8988T (cell line): ENCODE measurements at places on chromosomes 7 and 10.
A peak's percentile ranks its signal among the peaks of the same experiment; 100 is the strongest.

GRCh38 chr10:33381451-33382215 lies 47.2 kb upstream of the NRP1 start:
- DNase-seq = no peak

DNA sequence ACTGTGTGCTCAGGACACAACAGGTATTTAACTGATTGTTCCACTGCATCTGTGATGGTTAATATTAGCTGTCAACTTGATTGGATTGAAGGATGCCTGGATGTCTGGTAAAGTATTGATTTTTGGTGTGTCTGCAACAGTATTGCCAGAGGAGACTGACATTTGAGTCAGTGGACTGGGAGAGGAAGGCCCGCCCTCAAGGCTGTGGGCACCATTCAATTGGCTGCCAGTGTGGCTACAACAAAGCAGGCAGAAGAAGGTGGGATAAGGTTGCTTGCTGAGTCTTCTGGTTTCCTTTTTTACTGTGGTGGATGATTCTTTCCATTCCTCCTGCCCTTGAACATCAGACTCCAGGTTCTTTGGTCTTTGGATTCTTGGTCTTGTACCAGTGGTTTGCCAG lies 137.1 kb upstream of the FAM13C start:
- DNase-seq = no peak

- peak; percentile 37 for DNase-seq
These were observed 106.7 kb downstream of the TNS3 start for GRCh38 chr7:47474937-47475879.

DNA sequence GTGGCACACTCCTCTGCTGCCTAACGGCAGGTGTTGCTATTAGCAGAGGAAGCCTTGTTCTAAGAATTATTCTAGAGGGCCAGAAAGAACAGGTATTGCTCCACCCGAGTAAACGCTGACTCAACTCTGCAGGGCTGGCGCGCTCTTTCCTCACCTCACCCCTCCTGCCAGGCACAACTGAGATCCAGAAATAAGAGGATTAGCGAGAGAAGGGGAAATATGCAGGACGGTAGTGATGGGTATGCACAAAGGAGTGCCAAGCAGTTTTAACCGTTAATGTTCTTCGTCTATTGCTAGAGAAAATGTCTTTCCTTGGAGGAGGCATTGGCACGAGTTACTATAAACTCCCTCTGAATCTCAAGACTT lies 369 bp upstream of the SCIN start:
- no peak for DNase-seq

DNA sequence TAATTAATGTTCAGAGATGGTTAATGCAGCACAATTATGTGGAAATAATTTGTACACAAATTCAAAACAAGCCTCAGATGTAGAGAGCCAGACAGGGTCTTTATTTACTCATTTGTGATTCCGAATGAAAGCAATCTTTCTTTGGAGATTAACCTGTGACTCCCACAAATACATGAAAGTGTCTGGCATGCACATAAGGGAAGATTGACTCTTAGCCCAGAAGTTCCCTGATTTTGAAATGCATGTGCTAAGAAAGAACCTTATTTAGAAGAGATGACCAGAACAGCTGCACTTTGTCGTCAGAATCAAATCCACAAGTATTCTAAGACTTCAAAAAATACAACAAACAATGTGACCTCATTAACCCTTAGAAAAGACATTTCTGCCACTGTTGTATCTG lies 45.1 kb downstream of the RNLS start:
- DNase-seq = no peak

- no peak for DNase-seq
These were observed 4.6 kb upstream of the MDFIC start for GRCh38 chr7:114917211-114917839.

- DNase-seq = peak; percentile 32
These were observed 1.1 kb downstream of the WASL start for GRCh38 chr7:123747620-123748141.

GRCh38 chr10:110852255-110852896 lies 19.4 kb upstream of the PDCD4 start:
- DNase-seq = no peak

DNA sequence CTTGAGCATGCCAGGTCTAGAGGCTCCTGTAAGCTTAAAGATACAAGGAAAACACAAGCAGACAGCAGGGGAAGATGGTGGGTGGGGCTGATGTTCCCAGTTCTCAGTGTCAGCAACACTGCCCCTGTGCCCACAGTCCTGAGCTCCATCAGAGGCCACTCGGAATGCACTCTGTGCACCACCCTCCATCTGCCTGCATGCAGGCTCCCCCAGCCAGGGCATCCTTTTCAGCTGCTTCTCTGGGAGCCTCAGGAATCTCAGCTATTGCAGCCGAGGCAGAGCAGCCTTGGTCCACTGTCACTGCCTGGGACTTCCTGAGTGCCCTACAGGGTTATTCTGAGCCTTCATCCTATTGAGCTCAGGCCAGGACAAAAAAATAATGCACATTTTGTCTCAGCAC lies 22.2 kb downstream of the LBX1 start:
- DNase-seq = no peak

GRCh38 chr10:22682237-22683139 lies 31.9 kb downstream of the PIP4K2A start:
- no peak for DNase-seq

- DNase-seq = no peak
These were observed 53.0 kb downstream of the CACUL1 start for GRCh38 chr10:118701529-118702323.

DNA sequence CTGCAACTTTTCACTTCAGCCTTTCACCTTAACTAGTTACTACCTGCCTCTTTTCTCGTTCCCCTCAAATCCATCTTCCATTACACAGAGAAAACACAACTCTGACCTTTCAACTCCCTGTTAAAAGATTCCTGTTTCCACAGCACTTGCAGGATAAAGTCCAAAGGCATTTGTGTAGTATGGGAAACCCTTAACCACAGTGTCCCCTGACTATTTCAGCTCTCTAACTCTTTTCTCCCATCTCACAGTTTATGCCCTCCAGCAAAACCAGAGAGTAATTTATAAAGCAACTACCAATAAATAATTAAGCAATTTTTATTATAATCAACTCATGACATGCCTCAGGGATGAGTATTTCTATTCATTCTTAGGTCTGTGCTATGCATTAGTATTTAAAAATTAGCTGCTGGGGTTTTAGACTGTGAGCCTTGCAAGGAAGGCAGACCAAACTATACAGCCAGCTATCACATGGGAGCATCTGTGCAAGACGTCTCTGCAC lies 51.0 kb downstream of the COL1A2 start:
- DNase-seq = no peak

GRCh38 chr7:113367041-113367586 lies 248.8 kb upstream of the SMIM30 start:
- DNase-seq = no peak

- DNase-seq = no peak
These were observed 1265.0 kb downstream of the NXPH1 start for GRCh38 chr7:9698375-9698774.

DNA sequence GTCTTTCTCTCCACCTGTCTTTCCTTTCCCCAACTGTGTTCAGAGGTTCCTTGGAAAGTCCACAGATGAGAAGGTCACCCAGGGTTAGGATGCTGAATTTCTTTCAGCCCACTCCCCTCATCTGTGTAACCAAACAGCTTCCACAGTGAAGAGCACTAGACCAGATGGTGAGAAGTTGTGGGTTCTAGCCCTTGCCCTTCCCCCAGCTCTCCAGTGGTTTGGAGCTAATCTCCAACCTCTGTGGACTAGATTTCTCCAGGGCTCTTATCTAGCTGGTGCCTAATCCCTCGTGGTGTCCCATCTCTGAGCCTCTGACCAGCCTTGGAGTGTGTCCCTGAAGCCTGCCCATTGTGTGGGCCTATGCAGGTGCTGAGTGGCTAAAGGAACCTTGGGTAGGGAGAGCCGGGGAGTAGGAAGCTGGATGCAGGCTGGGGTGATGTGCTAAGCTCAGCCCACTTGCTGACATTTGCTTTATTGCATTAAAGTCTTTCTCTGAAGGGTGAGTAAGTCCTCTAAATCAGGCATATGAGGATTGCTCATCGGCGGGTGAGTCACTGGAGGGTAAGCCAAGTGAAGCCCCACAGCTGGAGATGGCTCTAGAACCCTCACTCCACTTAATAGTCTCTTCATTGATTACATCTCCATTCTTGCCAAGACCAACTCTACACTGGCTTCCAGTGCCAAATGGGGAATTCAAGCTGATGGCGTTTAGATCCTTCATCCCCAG lies 14.9 kb downstream of the DUSP5 start:
- no peak for DNase-seq

DNA sequence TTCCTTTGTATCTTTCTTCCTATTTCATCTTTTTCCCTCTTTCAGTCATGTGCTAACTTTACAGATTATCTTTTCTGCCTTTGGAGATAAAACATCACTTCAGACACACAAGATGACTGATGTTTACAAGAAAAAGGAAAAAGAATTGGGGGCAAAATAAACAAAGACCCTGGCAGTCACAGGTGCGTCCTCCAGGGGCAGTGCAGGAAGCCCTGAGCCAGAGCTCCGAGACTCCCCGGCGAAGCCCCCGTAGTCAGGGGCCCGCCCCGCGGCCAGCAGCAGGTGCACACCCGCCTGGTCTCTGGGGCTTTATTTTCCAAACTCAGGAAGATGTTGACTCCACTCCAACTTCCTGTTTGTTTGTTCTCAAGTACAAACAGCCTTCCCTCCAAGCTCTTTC lies 10.2 kb downstream of the STK32C start:
- no peak for DNase-seq

DNA sequence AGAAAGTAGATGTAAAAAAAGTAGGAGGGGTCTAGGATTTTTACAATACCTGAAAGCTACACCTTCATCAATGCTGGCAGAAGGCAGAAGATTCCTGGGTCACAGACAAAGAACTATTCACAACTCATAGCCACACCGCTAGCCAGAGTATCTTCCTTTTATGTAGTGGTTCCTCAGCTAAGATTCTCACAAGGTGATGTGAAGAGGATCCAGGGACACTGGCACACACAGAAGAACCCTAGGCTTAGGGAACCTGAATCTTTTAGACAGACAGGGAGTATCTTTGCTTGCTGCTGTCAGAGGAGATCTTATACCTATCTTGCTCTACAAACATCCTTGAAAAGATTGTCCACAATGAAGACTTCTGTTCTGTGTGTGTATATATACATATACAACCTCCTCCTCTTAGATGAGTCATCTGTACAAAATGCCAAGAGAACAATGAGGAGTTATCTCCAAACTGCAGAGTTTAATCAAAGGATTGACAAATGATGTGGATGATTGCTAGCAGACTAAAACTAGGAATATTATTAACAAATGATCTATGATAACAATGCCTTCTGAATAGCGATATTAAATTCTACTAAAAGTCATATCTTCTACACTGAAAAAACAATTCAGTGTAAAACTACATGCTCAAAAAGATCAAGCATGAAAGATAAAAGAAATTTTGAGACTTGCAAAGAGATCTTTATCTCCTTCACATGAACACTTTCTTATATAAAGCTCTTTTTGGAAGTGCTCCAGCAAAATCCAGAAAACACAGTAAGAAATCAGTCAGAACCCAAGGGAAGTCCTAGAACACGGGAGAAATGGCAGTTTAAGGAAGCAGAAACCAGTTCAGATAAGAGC lies 409.3 kb downstream of the PARD3 start:
- no peak for DNase-seq

- no peak for DNase-seq
These were observed 96.1 kb upstream of the MKLN1 start for GRCh38 chr7:131231381-131232220.

GRCh38 chr10:24416248-24416647 lies 207.3 kb downstream of the KIAA1217 start:
- DNase-seq = no peak

DNA sequence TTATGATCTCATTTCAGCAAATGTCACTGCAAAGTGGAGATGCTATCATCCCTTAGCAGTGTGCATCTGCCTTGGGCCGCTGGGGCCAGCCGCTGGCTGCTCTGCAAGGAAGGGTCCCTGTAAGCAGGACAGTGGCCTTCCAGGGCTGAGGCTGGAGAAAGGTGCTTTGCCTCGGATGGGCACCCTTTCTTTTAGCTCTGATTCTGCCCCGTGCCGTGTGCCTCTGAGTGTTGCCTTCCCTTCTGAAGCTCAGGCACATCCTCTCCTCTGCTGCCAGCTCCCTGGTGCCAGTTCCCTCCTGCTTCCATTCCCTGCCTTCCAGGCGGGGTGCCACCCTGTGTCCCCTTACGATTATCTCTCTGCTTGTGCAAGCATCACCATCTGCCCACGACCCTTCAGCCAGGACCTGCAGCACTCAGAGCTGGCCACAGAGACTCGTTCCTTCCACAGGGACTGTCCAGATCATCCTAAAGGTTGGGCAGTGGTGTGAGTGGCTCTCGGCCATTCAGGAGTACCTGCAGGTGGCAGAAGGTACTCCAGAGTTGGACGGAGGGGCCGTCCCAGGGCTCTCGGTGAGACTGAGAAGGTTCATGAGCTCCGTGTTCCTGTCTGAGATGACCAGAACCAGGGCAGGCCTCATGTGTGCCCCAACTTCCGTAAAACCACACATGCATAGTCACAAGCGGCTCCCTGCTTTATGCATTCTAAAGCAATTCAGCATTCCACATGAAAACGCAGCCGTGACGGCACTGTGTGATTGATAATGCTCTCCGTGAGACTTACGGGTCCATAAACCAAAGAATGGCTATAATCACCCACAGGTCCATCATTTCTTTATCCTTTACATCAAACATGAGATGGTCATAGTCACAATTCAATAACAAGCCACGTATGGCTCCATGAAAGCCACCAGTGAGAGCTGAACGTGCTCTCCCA lies 371.4 kb downstream of the DNAJB6 start:
- no peak for DNase-seq

DNA sequence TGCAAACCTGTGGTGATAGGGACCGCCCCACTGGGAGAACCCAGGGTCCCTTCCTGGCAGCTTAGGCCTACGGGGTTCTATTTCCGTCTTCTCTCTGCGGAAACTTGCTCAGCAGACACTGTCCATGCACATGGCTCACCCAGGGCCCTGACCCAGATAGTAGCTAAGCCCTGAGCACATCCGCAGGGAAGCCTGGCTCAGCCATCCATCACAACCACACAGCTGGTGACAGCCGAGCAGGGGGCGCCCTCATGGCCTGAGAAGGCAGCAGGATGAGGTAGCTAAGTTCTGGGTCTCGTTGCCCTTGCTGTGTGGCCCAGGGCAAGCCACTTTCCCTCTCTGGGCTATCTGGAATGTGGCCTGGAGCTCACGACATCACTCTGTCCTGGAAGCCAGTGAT lies 23.3 kb downstream of the NPTX2 start:
- DNase-seq = no peak

DNA sequence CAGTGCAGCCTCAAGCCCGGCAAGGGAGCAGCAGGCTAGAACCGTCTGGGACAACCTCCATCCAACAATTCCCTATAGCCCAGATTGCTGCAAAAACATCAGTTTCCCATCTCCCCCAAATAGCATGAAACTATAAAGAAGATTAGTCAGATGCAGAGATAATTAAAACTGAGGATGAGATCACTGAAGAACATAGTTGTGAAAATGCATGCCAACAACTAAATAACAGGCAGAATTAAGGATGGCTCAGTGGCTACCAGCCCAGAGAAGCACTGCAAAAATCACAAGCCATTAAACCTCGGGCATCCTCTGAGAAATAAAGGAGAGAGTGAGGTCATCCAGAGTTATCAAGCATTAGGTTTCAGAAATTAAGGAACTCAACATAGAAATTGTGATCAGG lies 427.1 kb downstream of the TNS3 start:
- DNase-seq = no peak
